Panc1 (cell line): ENCODE measurements at places on chromosomes 16 and 17. TPM values are rescaled to one million over a fixed set of nuclear protein-coding genes. Genes with fewer than 3 reads are reported as not detected.

- no peaks in the 10 kb centered on the region for H3K4me1 ChIP-seq
- H3K27ac ChIP-seq = no peak overlapping the region
- H3K36me3 ChIP-seq = no peaks in the 10 kb centered on the region
- no peak for DNase-seq
Measured at GRCh38 chr17:36104701-36105181, 1.1 kb downstream of the CCL4 start.

DNA sequence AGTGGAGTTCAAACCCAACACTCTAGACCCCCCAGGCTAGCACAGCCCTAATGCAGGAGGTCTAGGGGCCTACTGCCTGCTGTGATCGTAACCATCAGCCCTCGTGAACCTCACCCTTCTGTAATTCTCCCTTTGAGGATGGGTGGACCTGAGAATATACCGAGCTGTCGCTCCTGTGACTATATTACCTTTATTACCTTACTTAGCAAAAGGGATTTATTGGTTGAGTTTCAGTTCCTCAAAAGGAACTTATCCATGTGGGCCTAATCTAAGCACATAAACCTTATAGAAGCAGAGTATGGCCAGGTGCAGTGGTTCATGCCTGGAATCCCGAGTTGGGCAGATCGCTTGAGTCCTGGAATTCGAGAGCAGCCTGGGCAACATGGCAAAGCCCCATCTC is 19.2 kb upstream of the EMP2 start:
- no peaks in the 10 kb centered on the region for H3K4me1 ChIP-seq
- no peak for DNase-seq
- H3K27ac ChIP-seq = no peak overlapping the region
- no peak overlapping the region for H3K4me3 ChIP-seq
- 0 out of 2 replicates have a peak, but pooled peaks cover 3% of the 10 kb centered on the region for H3K27me3 ChIP-seq
- H3K36me3 ChIP-seq = no peaks in the 10 kb centered on the region

DNA sequence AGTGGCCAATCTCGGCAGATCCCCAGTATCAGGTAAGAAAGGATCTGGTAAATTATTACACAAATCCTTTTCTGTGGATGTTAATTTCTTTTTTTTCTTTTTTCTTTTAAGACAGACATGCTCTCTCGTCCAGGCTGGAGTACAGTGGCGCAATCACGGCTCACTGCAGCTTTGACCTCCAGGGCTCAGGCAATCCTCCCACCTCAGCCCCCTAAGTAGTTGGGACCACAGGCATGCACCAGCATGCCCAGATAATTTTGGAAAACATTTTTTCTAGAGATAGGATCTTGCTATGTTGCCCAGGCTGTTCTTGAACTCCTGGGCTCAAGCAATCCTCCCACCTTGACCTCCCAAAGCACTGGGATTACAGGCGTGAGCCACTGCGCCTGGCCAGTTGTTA is 54.0 kb downstream of the GAS7 start:
- H3K27me3 ChIP-seq = no peaks in the 10 kb centered on the region
- no peaks in the 10 kb centered on the region for H3K4me1 ChIP-seq
- DNase-seq = no peak
- no peak overlapping the region for H3K4me3 ChIP-seq

- no peak overlapping the region for H3K27ac ChIP-seq
- DNase-seq = no peak
- no peaks in the 10 kb centered on the region for H3K4me1 ChIP-seq
- H3K27me3 ChIP-seq = no peaks in the 10 kb centered on the region
Measured at GRCh38 chr17:15882777-15883176, 62.2 kb upstream of the ADORA2B start.

DNA sequence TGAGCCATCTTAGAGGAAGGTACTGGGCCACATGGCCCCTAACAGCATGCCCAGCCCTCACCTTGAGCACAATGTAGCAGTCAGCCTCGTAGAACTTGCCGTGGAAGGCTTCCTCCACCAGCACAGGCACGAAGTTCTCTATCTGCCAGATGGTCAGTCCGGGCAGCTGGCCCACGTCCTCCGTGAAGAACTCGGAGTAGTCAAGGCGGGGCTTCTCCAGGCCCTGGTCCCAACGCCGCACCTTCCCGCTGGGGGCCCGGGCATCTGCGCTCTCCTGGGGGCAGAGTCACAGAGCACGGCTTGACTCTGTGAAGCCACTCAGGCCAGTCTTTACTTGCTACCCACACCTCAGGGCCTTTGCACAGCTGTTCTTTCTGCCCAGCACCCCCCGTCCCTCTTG is 7.3 kb downstream of the FLII start:
- H3K27ac ChIP-seq = no peak overlapping the region
- no peaks in the 10 kb centered on the region for H3K27me3 ChIP-seq
- no peak for DNase-seq

GRCh38 chr16:68064791-68065365 is 20.3 kb upstream of the NFATC3 start:
- no peak overlapping the region for H3K27ac ChIP-seq
- no peak for DNase-seq
- H3K27me3 ChIP-seq = no peaks in the 10 kb centered on the region
- H3K4me3 ChIP-seq = no peak overlapping the region
- no peaks in the 10 kb centered on the region for H3K4me1 ChIP-seq
- no peaks in the 10 kb centered on the region for H3K36me3 ChIP-seq

GRCh38 chr16:57985204-57986181 is 14.6 kb upstream of the CNGB1 start:
- no peaks in the 10 kb centered on the region for H3K27me3 ChIP-seq
- peak overlapping the region; percentile 6; the same call in 1 of the 2 replicates for H3K4me3 ChIP-seq
- DNase-seq = no peak
- no peak overlapping the region for H3K27ac ChIP-seq
- no peaks in the 10 kb centered on the region for H3K4me1 ChIP-seq

GRCh38 chr17:52201767-52202519 is 43.4 kb upstream of the CA10 start:
- H3K4me3 ChIP-seq = no peak overlapping the region
- H3K27ac ChIP-seq = no peak overlapping the region
- H3K27me3 ChIP-seq = no peaks in the 10 kb centered on the region
- no peaks in the 10 kb centered on the region for H3K36me3 ChIP-seq

GRCh38 chr16:87363771-87364455 is 19.7 kb downstream of the FBXO31 start:
- H3K4me3 ChIP-seq = no peak overlapping the region
- no peaks in the 10 kb centered on the region for H3K36me3 ChIP-seq
- no peak overlapping the region for H3K27ac ChIP-seq
- no peaks in the 10 kb centered on the region for H3K4me1 ChIP-seq
- DNase-seq = no peak
- no peaks in the 10 kb centered on the region for H3K27me3 ChIP-seq

- H3K27me3 ChIP-seq = no peaks in the 10 kb centered on the region
- H3K4me1 ChIP-seq = no peaks in the 10 kb centered on the region
- no peak overlapping the region for H3K4me3 ChIP-seq
- H3K27ac ChIP-seq = no peak overlapping the region
- DNase-seq = no peak
- no peaks in the 10 kb centered on the region for H3K36me3 ChIP-seq
Measured at GRCh38 chr17:50828508-50829170, 6.7 kb upstream of the WFIKKN2 start.

GRCh38 chr16:68115851-68116250 is 30.7 kb downstream of the NFATC3 start:
- DNase-seq = no peak
- no peaks in the 10 kb centered on the region for H3K27me3 ChIP-seq
- H3K36me3 ChIP-seq = no peaks in the 10 kb centered on the region
- no peak overlapping the region for H3K27ac ChIP-seq
- no peak overlapping the region for H3K4me3 ChIP-seq
- no peaks in the 10 kb centered on the region for H3K4me1 ChIP-seq

- no peak for DNase-seq
- H3K27ac ChIP-seq = no peak overlapping the region
- no peaks in the 10 kb centered on the region for H3K36me3 ChIP-seq
- no peak overlapping the region for H3K4me3 ChIP-seq
Measured at GRCh38 chr17:81802856-81803643, 900 bp upstream of the GCGR start.

GRCh38 chr16:10226141-10226986 is 44.1 kb upstream of the GRIN2A start:
- H3K4me1 ChIP-seq = no peaks in the 10 kb centered on the region
- H3K27ac ChIP-seq = no peak overlapping the region
- no peaks in the 10 kb centered on the region for H3K36me3 ChIP-seq
- H3K27me3 ChIP-seq = peaks cover 4% of the 10 kb centered on the region; the same call in 1 of the 2 replicates
- DNase-seq = no peak

- peaks cover 2% of the 10 kb centered on the region; the same call in 1 of the 2 replicates for H3K36me3 ChIP-seq
- no peak overlapping the region for H3K4me3 ChIP-seq
- no peaks in the 10 kb centered on the region for H3K27me3 ChIP-seq
- H3K4me1 ChIP-seq = peaks cover 12% of the 10 kb centered on the region
- no peak for DNase-seq
Measured at GRCh38 chr17:47973541-47973940, 2.6 kb downstream of the CDK5RAP3 start.

DNA sequence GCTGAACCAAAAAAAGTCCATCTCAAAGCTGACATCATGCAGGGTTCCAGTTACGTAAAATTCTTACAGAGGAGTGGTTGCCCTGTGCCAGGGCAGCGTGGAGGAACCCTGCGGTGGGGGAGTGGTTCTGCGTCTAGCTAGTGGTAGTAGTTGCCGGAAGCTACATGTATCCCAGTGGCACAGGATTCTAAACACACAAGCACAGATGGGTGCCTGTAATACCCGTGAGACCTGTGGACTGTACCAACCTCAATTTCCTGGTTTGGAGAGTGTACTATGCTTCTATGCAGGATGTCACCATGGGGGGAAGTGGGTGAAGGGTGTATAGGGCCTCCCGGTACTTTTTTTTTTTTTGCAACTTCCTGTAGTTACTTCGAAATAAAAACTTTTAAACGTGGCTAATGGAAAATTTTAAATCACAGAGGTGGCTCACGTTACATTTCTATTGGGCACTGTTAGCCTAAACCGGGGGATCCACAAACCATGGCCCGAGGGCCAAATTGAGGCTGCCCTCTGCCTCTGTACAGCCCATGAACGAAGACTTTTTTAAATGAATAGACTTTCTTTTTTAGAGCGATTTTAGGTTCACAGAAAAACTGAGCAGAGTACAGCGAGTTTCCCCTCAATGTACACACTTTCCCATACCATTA is 38.5 kb downstream of the TBC1D16 start:
- H3K4me3 ChIP-seq = no peak overlapping the region
- peaks cover 29% of the 10 kb centered on the region for H3K4me1 ChIP-seq
- no peaks in the 10 kb centered on the region for H3K27me3 ChIP-seq
- no peak for DNase-seq
- no peaks in the 10 kb centered on the region for H3K36me3 ChIP-seq
- no peak overlapping the region for H3K27ac ChIP-seq

Gene RPH3AL
- 2.2 TPM for total RNA-seq

Gene CACNG4
- 40.3 TPM for total RNA-seq

Gene PMFBP1
- 0.10 TPM for total RNA-seq

Gene CD300A
- 0.21 TPM for total RNA-seq

Gene CLEC3A
- total RNA-seq = 0.23 TPM
